ENCODE measurements at places on chromosomes 1 and 21. TPM values are rescaled to one million over a fixed set of nuclear protein-coding genes. Genes with fewer than 3 reads are reported as not detected.

Gene KIRREL1
- total RNA-seq = not detected

Gene COL9A2
- total RNA-seq = 3.5 TPM

Gene MED8
- 28.6 TPM for total RNA-seq

Gene PARK7
- 222 TPM for total RNA-seq
